ENCODE measurements at places on chromosomes 3 and 15.

- peak; percentile 45 for DNase-seq
Observed at GRCh38 chr15:43440721-43441281, 52.2 kb downstream of the TP53BP1 start.

DNA sequence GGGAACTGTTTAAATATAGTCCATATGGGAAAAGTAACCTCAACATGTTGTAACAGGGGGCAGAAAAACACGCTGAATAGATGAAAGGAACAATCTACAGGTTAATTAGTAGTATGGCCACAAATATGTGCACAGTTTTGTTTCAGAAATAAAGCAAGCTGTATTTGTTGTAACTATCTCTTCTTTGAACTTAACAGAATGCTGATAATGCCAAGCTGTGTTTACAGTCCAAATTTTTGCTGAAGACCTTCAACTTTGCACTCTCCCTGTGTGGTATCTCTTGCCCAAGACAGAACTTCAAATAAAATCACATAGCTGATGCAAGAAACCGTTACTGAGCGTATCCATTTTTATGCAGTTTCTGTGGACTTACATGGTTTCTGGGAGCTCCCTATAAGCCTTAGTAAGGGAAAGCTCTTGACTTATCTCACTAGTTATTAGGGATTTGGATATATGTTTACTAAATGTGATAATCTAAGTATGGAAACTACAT is 425.4 kb upstream of the TPRG1 start:
- DNase-seq = no peak

GRCh38 chr15:89492934-89493631 is 3.3 kb downstream of the RHCG start:
- DNase-seq = no peak

GRCh38 chr3:156382458-156383346 is 172.2 kb downstream of the SSR3 start:
- DNase-seq = no peak

DNA sequence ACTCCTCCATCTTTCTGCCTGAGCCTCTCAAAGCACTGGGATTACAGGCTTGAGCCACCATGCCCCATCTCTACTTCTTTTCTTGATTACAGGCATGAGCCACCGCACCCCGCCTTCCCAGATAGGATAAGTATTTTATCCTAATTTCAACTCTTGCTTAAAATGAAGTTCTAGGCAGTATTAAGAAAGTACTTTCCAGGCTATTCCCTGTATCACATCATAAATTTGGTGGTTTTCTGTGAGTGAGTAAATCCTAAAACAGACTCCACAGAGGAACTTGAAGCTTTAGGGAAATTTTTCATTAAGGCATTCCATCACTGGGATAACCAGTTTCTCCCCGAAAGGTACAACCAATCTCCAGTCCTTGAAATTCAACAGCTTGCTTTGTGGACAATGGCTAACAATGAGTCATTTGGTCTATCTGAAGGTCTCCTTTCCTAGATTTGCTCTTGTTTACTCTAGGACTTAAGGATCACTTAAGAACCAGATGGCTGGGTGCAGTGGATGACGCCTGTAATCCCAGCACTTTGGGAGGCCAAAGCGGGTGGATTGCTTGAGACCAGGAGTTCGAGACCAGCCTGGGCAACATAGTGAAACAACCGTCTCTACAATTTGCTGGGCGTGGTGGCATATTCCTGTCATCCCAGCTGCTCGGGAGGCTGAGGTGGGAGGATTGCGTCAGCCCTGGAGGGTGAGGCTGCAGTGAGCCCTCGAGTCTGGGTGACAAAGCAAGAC is 49.7 kb upstream of the SKIL start:
- no peak for DNase-seq

DNA sequence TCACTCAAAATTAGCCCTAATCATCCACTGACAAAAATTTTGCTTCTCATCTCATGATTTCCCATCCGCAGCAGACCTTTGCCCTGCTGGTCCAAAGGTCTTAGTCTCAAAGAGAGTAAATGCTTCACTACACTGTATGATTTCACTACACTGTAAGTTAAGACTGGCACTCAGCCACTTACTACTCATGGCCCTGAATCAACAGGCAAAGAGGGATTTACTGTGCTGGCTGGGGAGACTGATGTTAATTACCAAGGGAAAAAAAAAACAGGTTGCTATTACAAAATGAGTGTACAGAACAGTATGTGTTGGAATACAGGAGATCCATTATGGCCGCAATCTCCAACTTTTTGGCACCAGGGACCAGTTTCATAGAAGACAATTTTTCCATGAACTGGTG is 214.8 kb downstream of the ZMAT3 start:
- DNase-seq = no peak

GRCh38 chr3:31305340-31305739 is 227.4 kb upstream of the STT3B start:
- DNase-seq = no peak

DNA sequence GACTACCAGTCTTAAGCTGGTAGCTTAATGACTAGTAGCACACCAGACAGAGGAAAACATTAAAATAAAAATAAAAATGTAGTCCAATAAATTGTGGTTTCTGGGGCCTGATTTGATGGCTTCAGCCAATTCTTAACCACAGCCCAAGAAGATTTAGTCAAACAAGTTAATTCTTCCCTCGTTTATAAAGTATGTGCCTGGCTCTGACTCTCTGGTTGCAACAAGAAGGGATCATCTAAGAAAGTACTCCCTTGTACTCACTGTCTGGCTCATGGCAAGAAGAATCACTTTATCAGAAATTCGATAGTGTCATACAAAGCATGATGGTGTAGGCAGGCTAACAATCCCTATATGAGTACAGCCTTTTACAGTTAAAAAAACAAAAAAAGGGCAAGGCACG is 141.9 kb downstream of the P3H2 start:
- no peak for DNase-seq

- no peak for DNase-seq
Observed at GRCh38 chr3:65729555-65729954, 309.2 kb downstream of the MAGI1 start.

- DNase-seq = no peak
Observed at GRCh38 chr3:117434661-117435412, 725.3 kb downstream of the TUSC7 start.

- DNase-seq = no peak
Observed at GRCh38 chr15:52728899-52729298, 49.7 kb upstream of the ATOSA start.

- no peak for DNase-seq
Observed at GRCh38 chr3:53113293-53114010, 16.8 kb downstream of the RFT1 start.

DNA sequence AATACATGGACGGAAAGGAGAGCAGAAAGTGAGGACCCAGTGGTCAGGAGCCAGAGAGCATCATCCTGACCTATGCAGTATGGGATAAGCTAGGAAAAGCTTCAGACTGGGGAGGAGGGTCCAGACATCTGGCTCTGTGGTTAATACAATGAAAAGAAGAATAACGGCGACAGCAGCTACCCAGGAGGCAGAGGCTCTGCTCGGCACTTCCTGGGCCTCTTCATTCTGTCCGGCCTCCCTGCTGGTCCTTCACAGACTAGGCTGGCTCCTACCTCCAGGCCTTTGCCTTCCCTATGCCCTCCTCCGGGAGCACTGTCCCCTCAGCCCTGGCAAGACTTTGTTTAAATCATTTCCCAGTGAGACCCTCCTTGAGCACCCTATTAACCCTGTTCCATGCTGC is 58.9 kb upstream of the WNT5A start:
- DNase-seq = no peak

GRCh38 chr3:141881702-141882101 is 5.3 kb downstream of the ATP1B3 start:
- DNase-seq = no peak

DNA sequence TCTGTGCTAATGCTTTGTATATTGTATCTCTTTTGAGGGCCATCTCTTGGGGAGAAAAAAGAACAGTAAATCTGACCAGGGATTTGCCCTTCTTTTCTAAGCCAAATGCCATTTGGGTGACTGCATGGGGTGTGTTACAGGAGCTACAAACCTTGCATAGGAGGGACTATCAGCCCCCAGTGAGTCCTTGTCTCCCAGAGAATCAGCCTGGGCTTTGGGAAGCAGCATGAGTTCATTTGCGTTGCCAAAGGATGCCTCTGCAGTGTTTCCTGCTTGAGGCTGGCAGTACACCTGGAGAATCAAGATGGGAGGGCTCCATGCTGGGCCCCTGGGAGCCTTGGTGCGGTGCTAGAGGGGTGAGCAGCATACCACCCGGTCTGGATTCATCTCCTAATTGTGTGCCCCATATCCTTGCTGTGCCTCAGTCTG is 49.6 kb upstream of the POLG start:
- no peak for DNase-seq

GRCh38 chr3:84175449-84175848 is 783.3 kb upstream of the CADM2 start:
- DNase-seq = no peak

DNA sequence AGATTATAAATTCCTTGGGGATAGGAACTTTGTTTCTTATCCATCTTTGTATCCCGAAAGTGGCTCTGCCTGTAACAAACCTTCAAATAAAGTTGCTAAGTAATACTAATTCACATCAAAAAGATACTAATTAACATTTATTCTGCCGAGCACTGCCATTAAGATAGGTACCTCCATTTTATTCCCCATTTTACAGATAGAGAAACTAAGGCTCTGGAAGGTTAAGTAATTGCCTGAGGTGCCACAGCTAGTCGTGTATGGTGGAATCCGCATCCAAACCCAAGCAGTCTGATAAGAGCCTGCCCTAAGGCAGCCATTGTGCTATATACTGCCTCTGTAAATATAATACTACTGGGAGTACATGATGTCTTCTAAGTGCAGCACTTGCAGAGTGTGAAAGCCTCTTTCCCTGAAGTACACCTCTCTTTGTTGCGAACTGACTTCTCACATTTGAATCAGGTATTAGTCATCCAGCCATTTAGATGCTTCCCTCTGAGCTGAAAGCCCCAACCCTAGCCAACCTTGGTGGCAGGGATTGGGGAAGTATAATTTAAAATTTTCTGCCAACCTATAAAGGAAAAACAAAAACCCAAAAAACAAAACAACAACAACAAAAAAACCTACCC is 78.5 kb upstream of the CHD2 start:
- no peak for DNase-seq

GRCh38 chr15:29208836-29209235 is 60.8 kb downstream of the NSMCE3 start:
- DNase-seq = no peak

GRCh38 chr3:118116991-118117390 is 917.7 kb downstream of the IGSF11 start:
- DNase-seq = no peak

DNA sequence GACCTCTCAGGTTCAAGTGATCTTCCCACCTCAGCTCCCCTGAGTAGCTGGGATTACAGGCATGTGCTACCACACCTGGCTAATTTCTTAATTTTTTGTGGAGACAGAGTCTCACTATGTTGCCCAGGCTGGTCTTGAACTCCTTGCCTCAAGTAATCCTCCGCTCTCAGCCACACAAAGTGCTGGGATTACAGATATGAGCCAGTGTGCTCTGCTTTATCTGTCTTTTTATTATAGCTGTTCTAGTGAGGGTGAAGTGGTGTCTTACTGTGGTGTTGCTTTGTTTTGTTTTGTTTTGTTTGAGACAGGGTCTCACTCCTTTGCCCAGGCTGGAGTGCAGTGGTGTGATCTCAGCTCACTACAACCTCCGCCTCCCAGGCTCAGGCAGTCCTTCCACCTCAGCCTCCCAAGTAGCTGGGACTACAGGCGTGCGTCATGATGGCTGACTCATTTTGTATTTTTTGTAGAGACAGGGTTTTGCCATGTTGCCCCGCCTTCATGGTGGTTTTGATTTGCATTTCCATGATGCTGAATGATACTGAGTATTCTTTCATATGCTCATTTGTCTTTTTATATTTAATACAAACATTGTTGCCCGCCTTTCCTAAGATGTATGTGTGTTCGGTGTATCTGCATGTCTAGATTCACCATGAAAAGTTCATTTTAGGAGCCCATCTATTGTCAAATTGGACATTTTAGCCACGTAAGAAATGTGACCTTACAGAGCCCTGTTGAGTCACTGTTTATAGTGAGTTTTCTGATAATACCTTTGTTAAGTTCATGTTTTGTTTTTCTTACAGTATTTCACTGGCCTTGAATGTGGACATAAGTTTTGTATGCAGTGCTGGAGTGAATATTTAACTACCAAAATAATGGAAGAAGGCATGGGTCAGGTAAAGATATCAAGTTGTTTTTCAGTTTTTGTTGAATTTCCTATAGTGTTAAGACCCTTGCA is 80.6 kb downstream of the ARIH1 start:
- DNase-seq = no peak

- no peak for DNase-seq
Observed at GRCh38 chr3:100131241-100131640, 16.9 kb upstream of the FILIP1L start.

DNA sequence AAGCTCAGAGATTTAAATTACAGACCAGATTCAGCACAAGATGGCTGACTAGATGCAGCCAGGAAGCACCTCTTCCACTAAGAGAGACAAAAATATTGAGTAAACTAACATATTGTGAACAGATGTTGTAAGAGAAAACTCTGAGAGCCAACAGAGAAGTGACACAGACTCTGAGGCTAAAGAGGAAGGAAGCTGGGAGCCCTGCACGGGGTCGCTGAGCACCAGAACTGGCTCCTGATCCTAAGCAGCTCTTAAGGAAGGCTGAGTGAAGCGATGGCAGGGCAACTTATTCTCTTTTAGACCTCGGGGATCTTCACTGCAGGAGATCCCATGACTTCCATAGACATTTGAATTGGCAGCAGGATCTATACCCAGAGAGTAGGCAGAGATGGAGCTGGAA is 578.0 kb upstream of the GRM7 start:
- no peak for DNase-seq

DNA sequence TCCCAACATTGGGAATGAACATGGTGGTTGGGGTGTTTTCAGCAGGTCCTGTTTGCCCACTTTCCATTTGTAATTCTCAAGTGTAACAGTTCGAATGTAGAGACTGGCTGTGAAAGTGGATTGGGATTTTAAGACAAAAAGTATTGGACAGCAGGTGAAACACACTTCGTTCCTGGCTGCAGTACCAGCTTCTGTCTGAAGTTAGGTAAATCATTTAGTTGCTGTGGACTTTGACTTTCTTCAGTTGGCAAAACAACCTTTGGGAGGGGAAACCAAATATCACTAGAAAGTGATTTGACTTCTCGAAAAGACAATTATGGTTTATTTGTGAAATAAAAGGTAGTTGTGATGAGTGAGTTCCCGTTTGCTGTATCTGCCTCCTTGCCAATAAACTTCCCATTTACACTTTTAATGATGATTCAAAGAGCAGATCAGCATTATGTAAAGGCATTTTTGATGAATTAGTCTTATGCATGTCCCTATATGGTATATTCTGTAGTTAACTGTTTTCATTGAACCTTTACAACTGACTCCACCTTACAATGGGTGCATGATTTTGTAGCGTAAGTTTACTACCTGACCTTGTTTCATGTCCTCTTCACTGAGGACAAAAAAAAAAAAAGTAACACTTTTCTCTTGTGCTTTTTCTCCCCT is 34.0 kb downstream of the FNDC3B start:
- no peak for DNase-seq

- no peak for DNase-seq
Observed at GRCh38 chr3:11434563-11435096, 162.4 kb downstream of the ATG7 start.

GRCh38 chr3:129005526-129006303 is 4.6 kb downstream of the EFCC1 start:
- DNase-seq = no peak

- no peak for DNase-seq
Observed at GRCh38 chr3:149542375-149543312, 68.1 kb downstream of the TM4SF4 start.

- DNase-seq = no peak
Observed at GRCh38 chr3:100743535-100743934, 34.2 kb downstream of the TFG start.

GRCh38 chr3:71061037-71061436 is 522.5 kb downstream of the FOXP1 start:
- DNase-seq = no peak

- DNase-seq = no peak
Observed at GRCh38 chr3:112446343-112446742, 52.9 kb downstream of the BTLA start.

All from CD4-positive, alpha-beta T cell treated with Interferon alpha-2 for 1 hour (primary cell).